Activated naive CD8-positive, alpha-beta T cell treated with anti-CD3 and anti-CD28 coated beads, Interleukin-2, amount 50 U/mL, for 24 hours (primary cell): ENCODE measurements at places on chromosomes 11 and 22.
A peak's percentile ranks its signal among the peaks of the same experiment; 100 is the strongest.

GRCh38 chr11:36126678-36127077, 162.5 kb downstream of the COMMD9 start:
- DNase-seq = no peak

GRCh38 chr11:72079819-72080325, 470 bp downstream of the NUMA1 start:
- DNase-seq = no peak

DNA sequence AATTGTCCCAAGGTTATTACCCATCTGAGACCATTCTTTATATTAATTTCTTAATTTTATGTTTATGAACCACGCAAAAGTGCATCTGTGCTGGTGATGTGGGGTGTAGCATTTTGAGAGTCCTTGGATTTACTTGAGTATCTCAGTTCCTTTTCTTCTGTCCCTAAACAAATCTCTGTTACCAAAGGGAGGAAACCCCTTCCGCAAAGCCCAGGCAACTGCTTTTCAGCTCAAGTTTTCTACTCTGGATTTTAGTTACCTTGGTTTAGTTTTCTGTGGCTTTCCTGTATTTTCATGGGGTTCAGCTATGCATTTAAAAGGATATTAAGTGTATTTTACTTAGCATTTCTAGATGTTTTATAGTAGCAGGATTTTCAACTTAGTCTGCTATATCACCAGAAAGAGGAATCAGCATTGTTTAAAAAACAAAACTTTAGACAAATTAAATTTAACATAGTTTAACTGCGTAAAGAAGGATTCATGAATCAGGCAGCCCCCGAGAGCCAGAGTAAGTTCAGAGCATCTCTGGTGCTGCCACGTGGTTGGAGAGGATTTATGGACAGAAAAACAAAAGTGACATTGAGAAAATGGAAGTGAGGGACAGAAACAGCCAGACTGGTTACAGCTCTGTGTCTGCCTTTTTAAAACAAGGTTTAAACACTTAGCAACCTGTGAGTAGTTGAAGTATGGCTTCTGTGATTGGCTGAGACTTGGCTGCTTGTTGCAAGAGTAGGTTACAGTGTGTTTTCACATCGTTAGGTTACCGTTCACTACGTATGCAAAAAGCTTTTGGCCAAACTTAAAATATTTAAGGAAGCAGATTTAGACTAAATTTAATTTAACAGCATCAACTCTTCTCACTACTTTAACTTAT, 9.6 kb downstream of the ADM start:
- DNase-seq = no peak

DNA sequence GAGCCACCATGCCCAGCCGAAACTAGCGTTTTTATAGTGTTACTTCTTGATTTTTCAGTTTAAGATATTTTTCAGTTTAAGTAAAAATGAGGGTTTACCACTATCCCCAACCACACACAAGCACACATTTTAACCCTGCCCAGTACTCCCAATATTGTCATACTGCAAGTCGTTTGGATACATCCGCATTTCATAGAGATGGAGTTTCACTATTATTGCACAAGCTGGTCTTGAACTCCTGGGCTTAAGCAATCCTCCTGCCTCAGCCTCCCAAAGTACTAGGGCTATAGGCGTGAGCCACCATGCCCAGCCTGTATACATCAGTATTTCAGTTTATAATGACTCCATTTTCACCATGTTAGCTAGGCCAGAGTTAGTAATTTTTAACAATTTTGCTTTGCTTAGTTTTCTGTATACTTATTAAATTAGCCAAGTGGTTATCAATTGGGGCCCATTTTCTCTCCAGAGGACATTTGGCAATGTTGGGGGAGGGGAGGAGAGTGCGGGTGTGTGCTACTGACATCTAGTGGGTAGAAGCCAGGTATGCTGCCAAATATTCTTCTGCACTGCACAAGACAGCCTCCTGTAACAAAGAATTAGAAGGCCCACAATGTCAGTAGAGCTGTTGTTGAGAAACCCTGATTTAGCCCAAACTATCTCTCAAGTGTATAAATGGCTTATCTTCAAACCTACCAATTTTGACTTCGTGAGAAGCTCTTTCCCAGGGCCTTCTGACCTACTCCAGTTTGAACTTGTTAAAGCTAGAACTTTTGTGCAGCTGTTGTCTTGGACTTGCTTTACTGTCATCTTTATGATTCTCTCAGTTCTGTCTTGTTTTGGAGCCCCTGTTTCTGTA, 7.3 kb downstream of the USP47 start:
- DNase-seq = peak; percentile 64

DNA sequence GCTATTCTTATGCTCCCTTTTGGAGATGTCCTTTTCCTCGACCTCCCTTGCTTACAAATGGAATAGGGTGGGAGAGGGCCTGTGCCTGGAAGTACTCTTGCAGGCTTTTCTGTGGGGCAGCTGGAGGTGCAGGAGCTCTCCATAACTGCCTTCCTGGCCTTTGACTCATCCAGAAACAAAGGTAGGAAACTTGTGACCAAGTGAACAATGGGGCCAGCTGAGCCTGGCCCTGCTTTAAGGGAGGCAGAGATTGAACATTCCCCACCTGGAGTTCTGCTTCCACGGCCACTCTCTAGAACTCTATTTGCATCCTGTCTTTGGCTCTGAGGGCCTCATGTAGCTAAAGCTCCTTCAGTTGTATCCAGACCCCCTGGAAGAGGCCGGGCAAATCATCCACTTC, 5.1 kb upstream of the LYVE1 start:
- no peak for DNase-seq

DNA sequence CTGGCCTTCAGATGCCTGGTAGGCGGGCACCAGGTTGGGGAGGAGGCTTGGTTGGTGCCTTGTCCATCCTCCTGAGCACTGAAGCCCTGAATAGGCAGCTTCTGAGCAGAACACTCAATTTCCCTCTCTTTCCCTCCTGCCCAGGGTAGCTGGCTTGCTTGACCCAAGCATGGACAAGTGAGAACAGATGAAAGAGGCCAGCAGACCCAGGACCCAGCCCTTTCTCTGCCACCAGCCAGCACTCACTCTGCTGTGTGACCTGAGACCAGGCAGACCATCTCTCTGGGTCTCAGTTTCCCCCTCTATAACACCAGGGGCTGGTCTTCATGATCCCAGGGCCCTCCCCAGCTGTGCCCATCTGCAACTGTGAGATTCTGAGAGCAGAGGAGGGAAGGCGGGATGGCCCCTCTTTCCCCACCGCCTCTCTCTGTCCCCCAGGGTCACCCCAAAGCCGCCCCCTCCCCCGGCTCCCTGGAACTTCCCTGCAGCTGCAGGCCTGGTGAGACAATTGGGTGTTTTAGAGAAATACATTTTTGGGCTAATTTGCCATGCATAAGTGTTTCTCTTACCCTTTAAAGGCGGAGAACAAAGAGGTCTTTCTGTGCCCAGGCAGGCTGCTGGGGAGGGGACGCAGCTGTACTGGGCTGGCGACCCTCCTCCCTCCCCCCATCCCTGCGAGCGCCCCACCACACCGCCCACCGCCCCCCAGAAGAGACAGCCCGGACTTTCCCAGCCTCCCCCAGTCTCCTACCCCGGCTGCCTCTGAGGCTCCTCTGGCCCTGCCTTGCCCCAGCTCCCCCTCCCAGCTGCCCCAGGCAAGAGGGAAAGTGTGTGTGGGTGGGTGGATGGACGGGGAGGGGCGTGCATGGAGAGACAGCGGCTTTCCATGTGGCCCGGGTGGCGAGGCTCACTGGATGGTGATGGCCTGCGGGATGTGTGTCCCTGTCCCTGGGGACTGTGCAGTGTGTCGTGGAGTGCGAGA, 30.8 kb upstream of the PICK1 start:
- DNase-seq = no peak

DNA sequence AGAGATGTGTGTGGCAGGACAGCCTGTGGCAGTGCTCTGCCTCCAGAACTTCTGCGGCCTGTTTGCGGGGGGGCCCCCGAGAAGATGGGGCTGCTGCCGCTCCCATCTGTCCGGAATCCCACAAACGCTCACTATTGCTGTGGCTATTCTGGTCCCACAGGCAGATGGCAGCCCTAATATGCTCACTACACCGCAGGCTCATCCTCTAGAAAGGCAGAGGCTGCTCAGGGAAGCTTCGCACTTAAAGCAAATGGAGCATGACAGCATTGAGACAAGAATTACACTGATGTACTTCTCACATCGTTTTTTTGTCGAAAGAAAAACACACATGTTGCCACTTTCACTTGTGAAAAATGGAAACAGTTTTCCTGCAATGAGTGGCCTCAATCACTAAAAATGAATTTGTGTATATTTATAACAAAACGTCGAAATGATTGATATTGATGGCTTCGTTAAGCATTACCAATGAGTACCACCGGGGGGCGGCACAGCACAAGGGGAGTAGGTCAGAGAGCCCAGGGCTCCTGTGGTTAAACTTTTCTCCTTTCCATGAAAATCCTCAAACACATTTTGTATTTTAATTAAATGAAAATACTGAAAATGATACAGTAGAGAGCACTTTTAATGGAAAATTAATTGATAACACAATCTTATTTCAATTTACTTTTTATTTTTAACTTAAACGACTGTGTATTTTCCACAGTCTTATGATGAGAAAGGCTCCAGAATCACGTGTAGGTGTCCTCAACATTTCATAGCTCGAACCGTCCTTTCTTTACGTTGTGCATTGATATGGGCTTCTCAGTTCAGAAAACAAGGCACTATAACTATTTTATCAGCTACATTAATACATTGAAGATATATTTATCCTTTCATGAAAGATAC, 69.1 kb downstream of the CTTN start:
- DNase-seq = peak; percentile 74

DNA sequence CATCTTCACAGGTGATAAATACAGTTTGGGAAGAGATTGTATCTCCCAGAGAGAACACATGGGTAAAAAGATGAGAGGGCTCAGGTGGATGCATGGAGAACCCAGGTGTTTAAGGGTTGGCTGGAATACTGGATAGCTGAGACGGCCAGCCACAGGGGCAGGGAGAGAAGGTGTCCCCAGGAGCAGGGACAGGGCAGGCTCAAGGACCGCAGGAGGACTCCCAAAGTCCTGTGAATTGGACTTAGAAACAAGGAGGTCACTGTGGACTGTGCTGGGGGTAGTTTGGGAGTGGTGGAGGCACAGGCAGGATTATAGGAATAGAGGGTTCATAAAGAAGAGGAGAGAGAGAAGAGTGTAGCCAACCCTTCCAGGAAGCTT, 103.8 kb upstream of the PARVA start:
- DNase-seq = no peak
